ENCODE measurements at places on chromosomes 7 and 10.
A peak's percentile ranks its signal among the peaks of the same experiment; 100 is the strongest.

DNA sequence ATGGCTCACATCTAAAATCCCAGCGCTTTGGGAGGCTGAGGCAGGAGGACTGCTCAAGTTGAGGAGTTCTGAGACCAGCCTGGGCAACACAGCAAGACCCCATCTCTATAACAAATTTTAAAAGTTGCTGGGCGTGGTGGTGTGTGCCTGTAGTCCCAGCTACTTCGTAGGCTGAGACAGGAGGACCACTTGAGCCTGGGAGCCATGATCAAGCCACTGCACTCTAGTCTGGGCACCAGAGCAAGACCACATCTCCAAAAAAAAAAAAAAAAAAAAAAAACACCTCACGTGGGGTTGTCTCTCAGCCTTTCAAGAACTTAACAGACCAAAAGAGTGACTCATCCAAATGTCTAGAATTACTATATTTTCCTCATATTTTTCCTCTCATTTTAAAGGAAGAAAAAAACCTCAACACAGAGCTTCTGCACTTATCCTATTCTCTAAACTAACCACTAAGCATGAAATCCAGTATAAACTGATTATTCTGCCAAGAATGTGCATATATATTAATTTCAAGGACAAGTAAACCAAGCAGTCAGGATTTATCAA is 46.3 kb downstream of the CUL2 start:
- H3K27ac ChIP-seq, result no peak overlapping the region
- peaks cover 3% of the 10 kb centered on the region for H3K4me1 ChIP-seq
- H3K36me3 ChIP-seq, result peaks cover 89% of the 10 kb centered on the region
- no peak for DNase-seq
- no peak overlapping the region for H3K4me3 ChIP-seq

- H3K4me1 ChIP-seq, result peaks cover 21% of the 10 kb centered on the region
- no peaks in the 10 kb centered on the region for H3K27me3 ChIP-seq
- H3K27ac ChIP-seq, result no peak overlapping the region
- no peak for DNase-seq
Measured at GRCh38 chr10:27569946-27570345, 65.8 kb downstream of the RAB18 start.

DNA sequence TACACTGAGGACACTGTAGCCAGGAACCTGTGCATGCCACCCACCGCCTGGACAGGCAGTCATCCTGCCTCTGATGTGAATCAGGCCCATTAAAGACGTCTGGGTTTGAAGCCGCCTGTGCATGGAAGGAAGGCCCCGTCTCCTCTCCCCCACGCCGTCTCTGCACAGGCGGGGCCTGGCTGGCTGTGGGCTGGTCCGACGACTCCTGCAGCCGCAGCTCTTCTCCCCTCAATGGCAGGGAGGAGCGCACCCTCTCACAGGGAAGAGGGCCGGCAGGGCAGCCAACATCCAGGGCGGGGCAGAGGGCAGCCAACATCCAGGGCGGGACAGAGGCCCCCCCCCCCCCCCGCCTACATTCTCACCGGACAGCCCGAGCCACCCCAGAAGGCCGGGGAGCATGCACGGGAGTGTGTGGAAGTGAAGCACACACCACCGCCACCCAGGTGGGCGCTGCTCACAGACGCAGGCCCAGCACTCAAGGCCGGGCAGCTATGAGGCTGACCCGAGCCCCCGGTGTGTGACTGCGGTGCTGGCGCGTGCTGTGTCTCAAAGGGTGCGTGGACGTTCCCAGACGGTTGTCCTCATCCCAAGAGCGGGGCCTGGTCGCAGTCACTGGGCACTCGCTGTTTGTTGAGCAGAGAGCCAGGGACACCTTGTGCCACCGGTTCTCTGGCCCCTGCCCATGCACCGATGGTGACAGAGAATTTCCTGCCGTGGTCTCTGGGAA is 19.1 kb downstream of the DPYSL4 start:
- H3K4me1 ChIP-seq, result no peaks in the 10 kb centered on the region
- H3K27ac ChIP-seq, result no peak overlapping the region
- no peak for DNase-seq
- H3K36me3 ChIP-seq, result no peaks in the 10 kb centered on the region
- H3K27me3 ChIP-seq, result no peaks in the 10 kb centered on the region

- no peaks in the 10 kb centered on the region for H3K36me3 ChIP-seq
- H3K27me3 ChIP-seq, result no peaks in the 10 kb centered on the region
- H3K27ac ChIP-seq, result no peak overlapping the region
- no peaks in the 10 kb centered on the region for H3K4me1 ChIP-seq
- DNase-seq, result no peak
- no peak overlapping the region for H3K4me3 ChIP-seq
Measured at GRCh38 chr7:19020062-19020461, 97.4 kb downstream of the TWIST1 start.

DNA sequence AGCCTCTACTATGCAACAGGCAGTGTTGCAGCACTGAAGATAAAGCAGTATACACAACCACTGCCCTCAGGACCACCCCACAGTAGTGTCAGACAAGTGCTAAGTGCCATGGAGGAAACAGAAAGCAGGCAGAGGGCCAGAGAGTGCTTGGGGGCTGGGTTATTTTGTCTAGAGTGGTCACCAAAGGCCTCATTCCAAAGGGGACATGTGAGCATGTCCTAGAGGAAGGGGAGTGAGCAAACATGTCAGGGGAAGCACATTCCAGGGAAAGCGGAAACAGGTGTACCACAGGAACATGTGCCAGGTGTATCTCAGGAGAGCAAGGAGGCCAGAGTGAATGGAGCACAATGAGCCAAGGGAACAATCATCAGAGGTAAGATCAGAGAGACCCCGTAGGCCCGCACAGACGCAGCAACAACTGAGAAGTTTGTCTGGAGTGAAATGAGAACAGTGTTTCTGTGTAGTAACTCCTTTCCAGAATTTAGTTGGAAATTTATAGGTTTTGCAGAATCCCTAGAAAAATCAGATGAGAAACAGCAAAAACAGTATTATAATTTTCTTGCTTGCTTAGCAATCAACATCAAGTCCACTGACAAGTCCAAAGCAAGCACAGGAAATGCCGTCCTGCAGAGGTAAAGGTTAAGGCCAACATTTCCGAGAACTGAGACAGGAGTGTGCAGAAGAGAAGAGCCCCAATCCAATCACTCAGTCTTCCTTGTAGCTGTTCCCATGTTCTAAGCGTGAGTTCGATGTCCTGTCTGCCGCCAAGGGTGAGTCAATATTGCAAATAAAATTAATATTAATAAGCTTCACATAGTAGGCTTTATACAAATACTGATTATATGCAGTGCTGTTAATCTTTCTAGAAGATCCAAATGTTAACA is 67.3 kb downstream of the SGMS1 start:
- no peaks in the 10 kb centered on the region for H3K36me3 ChIP-seq
- H3K27me3 ChIP-seq, result no peaks in the 10 kb centered on the region
- no peak overlapping the region for H3K27ac ChIP-seq
- no peak overlapping the region for H3K4me3 ChIP-seq
- no peak for DNase-seq

GRCh38 chr7:128699196-128699712 is 27.2 kb downstream of the GARIN1A start:
- no peaks in the 10 kb centered on the region for H3K36me3 ChIP-seq
- peaks cover 61% of the 10 kb centered on the region for H3K27me3 ChIP-seq
- H3K4me1 ChIP-seq, result peaks cover 14% of the 10 kb centered on the region
- no peak for DNase-seq
- H3K27ac ChIP-seq, result no peak overlapping the region

GRCh38 chr7:69912141-69912540 is 313.9 kb downstream of the AUTS2 start:
- H3K27me3 ChIP-seq, result no peaks in the 10 kb centered on the region
- no peaks in the 10 kb centered on the region for H3K36me3 ChIP-seq
- no peak overlapping the region for H3K4me3 ChIP-seq
- DNase-seq, result no peak
- no peaks in the 10 kb centered on the region for H3K4me1 ChIP-seq
- H3K27ac ChIP-seq, result no peak overlapping the region

DNA sequence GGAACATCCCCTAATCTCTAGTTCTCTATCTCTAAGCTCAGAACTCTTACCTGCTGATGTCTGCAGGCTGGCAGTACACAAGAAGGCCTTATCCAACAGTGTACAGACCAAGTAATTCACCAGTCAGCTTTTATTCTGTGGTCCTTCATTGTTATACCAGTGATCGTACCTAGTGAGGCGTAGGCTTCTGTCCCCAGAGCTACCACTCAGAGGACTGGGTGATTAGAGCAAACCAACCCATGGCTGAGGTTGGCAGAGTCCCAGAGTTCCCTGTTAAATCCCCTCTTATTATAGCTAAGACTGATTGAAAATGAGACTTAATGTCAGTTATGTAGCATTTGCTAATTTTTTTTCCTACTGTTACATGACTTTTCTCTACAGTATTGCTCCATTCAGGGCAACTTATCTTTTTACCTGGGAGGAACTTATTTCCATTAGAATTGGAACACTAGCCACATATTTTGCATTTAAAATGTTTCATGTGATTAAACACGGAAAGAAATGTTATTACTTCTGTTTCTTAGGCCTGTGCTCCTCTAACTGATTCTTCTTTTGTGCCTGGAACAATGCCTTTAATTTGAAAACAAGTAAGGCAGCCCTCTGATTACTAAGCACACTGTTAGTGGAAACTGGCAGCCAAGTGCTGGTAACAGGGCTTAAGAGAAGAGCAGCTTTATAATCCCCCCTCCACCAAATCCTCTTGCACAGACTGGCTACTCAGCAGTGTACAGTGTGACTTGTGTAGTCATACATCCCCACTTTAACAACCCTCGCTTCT is 127.2 kb downstream of the LRRC4 start:
- H3K4me3 ChIP-seq, result no peak overlapping the region
- H3K4me1 ChIP-seq, result peaks cover 57% of the 10 kb centered on the region
- H3K27ac ChIP-seq, result peak overlapping the region; percentile 74
- peaks cover 67% of the 10 kb centered on the region for H3K36me3 ChIP-seq

DNA sequence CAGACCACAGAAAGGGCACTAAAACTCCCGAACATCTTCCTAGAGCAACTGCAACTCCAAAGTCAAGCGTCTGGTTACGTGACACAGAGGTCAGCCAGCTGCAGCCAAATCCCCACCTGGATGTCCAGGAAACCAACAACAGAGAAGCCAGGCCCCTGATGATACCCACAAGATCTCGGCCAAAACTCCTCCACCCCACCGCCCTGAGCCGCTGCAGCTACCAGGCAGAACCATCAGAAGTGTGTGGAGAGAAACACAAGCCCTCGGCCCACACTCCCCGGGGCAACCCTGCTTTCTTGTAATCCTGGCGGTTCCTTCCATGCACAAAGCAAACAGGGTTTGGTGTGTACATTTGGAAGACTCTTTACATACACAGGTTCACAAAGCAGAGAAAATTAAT is 8.7 kb downstream of the CHST15 start:
- H3K27me3 ChIP-seq, result peaks cover 16% of the 10 kb centered on the region
- H3K4me1 ChIP-seq, result no peaks in the 10 kb centered on the region
- H3K27ac ChIP-seq, result no peak overlapping the region
- H3K4me3 ChIP-seq, result no peak overlapping the region
- DNase-seq, result no peak
- no peaks in the 10 kb centered on the region for H3K36me3 ChIP-seq

- H3K27ac ChIP-seq, result peak overlapping the region; percentile 81
- DNase-seq, result no peak
- peaks cover 27% of the 10 kb centered on the region for H3K4me1 ChIP-seq
- no peaks in the 10 kb centered on the region for H3K27me3 ChIP-seq
Measured at GRCh38 chr7:134315679-134316538, 821 bp downstream of the SLC35B4 start.

DNA sequence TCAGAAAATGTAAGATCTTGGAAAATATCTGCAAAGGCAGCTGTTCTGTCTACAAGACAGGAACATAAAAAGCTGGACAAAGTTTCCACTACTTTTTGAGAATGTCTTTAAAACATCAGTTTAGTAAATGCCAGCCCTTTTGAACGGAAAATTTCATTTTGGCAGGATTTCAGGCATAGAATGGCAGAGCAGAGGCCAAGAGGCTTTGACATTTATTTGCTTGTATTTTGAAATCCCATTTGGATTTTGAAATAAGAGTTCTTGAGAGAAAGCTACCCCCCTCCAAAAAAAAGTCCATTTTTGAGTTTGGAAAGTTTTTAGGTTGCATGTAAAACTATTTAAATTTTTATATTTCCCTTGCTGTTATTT is 3.1 kb upstream of the ETV1 start:
- no peak overlapping the region for H3K27ac ChIP-seq
- H3K36me3 ChIP-seq, result no peaks in the 10 kb centered on the region
- no peaks in the 10 kb centered on the region for H3K4me1 ChIP-seq
- H3K4me3 ChIP-seq, result no peak overlapping the region
- DNase-seq, result no peak

DNA sequence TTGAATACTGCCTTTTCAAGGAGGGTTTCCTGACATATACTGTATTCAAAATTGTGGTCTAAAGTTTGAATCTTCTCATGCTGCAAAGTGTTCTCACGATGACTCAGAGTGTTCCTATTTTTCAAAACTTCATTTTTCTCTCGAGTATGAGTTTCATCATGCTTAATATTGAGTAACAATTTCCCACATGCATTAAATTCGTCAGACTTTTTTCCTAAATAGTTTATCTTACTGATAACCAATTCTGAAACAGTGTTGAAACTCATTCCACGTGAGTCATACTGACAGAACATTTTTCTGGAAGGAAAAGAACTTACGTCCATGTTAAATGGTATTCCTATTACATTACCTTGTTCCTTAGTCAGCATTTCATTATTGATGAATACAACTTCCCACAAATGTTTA is 44.1 kb downstream of the ZNF33B start:
- no peaks in the 10 kb centered on the region for H3K4me1 ChIP-seq
- no peak overlapping the region for H3K4me3 ChIP-seq
- no peak overlapping the region for H3K27ac ChIP-seq

DNA sequence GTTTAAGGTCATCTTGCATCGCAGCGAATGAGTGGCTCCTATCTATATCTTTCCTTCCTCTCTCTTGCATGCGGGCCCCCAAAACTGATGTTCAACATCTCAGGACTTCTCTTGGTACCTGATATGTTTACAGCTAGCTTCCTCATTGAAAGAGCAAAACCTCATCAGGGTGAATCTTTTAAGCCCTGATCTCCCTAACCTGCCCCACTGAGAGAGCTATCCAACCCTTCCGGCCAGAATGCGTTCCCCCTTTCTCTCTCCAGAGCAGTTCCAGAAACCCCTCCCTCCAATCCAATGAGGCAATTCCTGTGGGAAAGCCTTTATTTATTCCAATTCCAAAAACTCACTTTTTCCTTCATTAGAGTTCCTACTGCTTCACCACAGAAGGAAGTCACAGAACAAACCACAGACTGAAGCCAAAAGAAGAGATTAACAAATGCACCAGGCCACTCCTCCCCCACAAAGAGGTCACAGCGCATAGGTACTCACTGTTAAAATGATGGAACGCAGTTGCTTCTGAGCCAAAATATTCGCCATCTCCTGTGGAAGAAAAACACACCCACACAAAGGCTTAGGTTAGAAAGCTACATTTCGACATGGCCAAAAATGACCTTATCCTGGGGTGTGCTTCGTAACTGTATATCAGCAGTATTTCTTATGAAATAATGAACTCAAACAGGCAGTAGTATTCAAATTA is 232.4 kb downstream of the ELMO1 start:
- H3K27ac ChIP-seq, result peak overlapping the region; percentile 54
- peaks cover 40% of the 10 kb centered on the region for H3K4me1 ChIP-seq
- DNase-seq, result no peak
- H3K36me3 ChIP-seq, result peaks cover 97% of the 10 kb centered on the region
- no peak overlapping the region for H3K4me3 ChIP-seq
